Smooth muscle cell of bladder (primary cell): ENCODE measurements at places on chromosomes 5 and 9. TPM values are rescaled to one million over a fixed set of nuclear protein-coding genes. Genes with fewer than 3 reads are reported as not detected.

Gene TMEM215
- total RNA-seq: not detected in 2 replicates

Gene TNC
- 46.8 and 73.0 TPM in 2 replicates for total RNA-seq

Gene SHB
- 9.7 and 14.2 TPM in 2 replicates for total RNA-seq

Gene GRM6
- total RNA-seq: not detected in 2 replicates

Gene C9orf50
- 0.14 and 0.18 TPM in 2 replicates for total RNA-seq

Gene LAMC3
- total RNA-seq: 0.09 and 0.28 TPM in 2 replicates

Gene ANKRA2
- 15.3 and 24.9 TPM in 2 replicates for total RNA-seq

Gene LCN12
- total RNA-seq: 0.28 TPM in 1 of 2 replicates, not detected in the other

Gene CCDC127
- 3.8 and 7.0 TPM in 2 replicates for total RNA-seq

Gene PCDHA2
- total RNA-seq: under 0.01 and 0.09 TPM in 2 replicates

Gene C9orf153
- 0.18 and 0.43 TPM in 2 replicates for total RNA-seq

Gene LHFPL2
- total RNA-seq: 71.0 and 104 TPM in 2 replicates

Gene IFNE
- 1.8 and 3.3 TPM in 2 replicates for total RNA-seq

Gene KIAA0825
- 3.0 and 3.1 TPM in 2 replicates for total RNA-seq

Gene DBN1
- 130 and 139 TPM in 2 replicates for total RNA-seq

Gene FOXD4L3
- total RNA-seq: not detected in 2 replicates

Gene PDE6A
- total RNA-seq: under 0.01 TPM in 1 of 2 replicates, not detected in the other

Gene SAXO1
- total RNA-seq: under 0.01 and 0.09 TPM in 2 replicates

Gene TYRP1
- total RNA-seq: 1.7 and 2.1 TPM in 2 replicates

Gene COL15A1
- 164 and 267 TPM in 2 replicates for total RNA-seq

Gene IL3
- not detected in 2 replicates for total RNA-seq

Gene CCL21
- not detected in 2 replicates for total RNA-seq

Gene FGF10
- total RNA-seq: 1.0 and 3.8 TPM in 2 replicates

Gene TXNDC8
- total RNA-seq: not detected in 2 replicates

Gene GLRX
- 51.0 and 132 TPM in 2 replicates for total RNA-seq

Gene PDZD2
- 0.43 and 0.46 TPM in 2 replicates for total RNA-seq

Gene TRMO
- total RNA-seq: 13.7 and 14.9 TPM in 2 replicates

Gene SPINK1
- not detected in 2 replicates for total RNA-seq

Gene PGGT1B
- total RNA-seq: 13.1 and 17.6 TPM in 2 replicates

Gene HTR1A
- total RNA-seq: not detected in 2 replicates

Gene ST8SIA4
- total RNA-seq: 0.28 and 0.37 TPM in 2 replicates

Gene PCDHA12
- total RNA-seq: under 0.01 and 0.09 TPM in 2 replicates

Gene CHMP5
- 115 and 128 TPM in 2 replicates for total RNA-seq

Gene SLC34A1
- total RNA-seq: not detected in 2 replicates

Gene ARHGEF39
- 0.09 and 0.28 TPM in 2 replicates for total RNA-seq

Gene C7
- total RNA-seq: 1.1 and 4.0 TPM in 2 replicates

Gene SPATA31E1
- not detected in 2 replicates for total RNA-seq

Gene ARHGEF28
- 10.4 and 15.9 TPM in 2 replicates for total RNA-seq

Gene PCDHGB6
- 2.7 and 3.1 TPM in 2 replicates for total RNA-seq

Gene CARTPT
- not detected in 2 replicates for total RNA-seq

Gene GABRA6
- not detected in 2 replicates for total RNA-seq

Gene NIPSNAP3A
- 23.0 and 27.0 TPM in 2 replicates for total RNA-seq

Gene FLT4
- under 0.01 and 0.37 TPM in 2 replicates for total RNA-seq

Gene CER1
- not detected in 2 replicates for total RNA-seq

Gene WDR38
- total RNA-seq: not detected in 2 replicates

Gene PLPP7
- 6.8 and 14.0 TPM in 2 replicates for total RNA-seq

Gene PRSS3
- 14.6 and 28.4 TPM in 2 replicates for total RNA-seq

Gene KCNIP1
- not detected in 2 replicates for total RNA-seq
